ENCODE measurements at places on chromosomes 2 and 18.
A peak's percentile ranks its signal among the peaks of the same experiment; 100 is the strongest.

- DNase-seq, result no peak
Measured at GRCh38 chr2:199907008-199907714, 3.9 kb upstream of the C2orf69 start.

DNA sequence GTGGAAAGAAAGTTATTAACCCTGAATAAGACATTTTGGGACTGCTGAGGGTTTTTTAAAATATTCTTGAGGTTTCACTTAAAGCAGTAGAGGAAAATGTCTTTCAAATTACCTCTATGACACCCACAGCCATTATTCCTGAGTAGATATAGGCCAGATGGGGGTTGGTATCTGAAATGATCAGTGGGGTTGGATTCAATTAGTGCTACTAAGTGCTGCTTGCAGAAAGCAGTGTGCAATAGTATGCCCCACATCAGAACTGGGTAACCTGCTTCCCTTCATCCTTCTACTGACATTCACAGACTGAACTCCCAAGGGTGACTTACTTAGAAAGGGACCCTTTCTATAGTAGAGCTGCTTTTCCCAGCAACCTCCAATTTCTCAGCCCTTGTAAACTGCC lies 7.3 kb upstream of the ETAA1 start:
- DNase-seq, result no peak

GRCh38 chr2:226079196-226079595 lies 679.7 kb downstream of the NYAP2 start:
- DNase-seq, result no peak

DNA sequence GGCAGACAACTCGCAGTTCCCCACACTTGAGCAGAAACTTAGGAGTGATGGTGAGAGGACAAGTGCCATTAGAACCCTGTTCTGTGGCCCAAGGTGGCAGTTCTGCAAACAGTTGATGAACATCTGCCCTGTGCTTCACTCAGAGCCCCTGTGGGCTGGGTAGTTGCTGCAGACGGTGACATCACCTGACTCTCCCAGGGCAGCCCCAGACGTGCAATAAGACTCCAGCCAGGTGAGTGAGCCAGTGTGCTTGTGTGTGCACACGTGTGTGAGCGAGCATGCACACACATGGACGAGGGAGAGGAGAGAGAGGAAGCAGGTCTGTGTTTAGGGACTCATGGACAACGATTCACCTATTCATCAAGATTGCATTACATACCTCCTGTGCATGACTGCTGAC lies 136.0 kb upstream of the GLI2 start:
- DNase-seq, result no peak

GRCh38 chr2:33765122-33765521 lies 166.0 kb upstream of the FAM98A start:
- no peak for DNase-seq

DNA sequence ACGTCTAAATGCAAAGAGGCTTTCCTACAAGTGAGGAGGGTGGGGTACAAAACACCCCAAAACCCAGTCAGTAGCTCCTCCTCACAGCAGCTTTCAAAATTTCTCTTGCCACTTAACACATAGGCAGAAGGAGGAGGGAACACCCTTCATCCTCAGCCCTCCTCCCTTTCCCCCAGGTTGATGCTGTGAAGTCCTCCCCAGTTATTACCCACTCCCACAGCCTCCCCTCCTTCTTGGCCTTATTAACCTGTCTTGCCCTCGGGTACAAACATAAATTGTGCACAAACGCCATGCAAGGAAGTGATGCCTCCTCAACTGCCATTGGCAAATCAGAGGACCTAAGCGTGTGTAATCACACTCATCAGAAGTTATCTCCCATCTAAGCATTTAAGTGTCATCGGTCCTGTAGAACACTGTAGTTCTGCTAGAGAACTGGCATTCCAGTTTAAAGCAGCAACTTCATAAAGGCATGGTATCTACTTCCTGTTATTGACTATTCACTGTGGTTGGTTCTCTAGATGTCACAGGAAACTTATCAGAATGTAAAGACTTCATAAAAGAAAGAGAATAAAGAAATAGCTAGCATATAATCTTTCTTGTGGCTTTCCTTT lies at the start of gene DSC1:
TSS of gene DSC1 (minus strand) at position 32 of the 611 bp plus-strand sequence. CDS start 262 bp downstream, outside the sequence.
- no peak for DNase-seq

GRCh38 chr2:38829971-38830370 lies 45.8 kb downstream of the DHX57 start:
- no peak for DNase-seq

DNA sequence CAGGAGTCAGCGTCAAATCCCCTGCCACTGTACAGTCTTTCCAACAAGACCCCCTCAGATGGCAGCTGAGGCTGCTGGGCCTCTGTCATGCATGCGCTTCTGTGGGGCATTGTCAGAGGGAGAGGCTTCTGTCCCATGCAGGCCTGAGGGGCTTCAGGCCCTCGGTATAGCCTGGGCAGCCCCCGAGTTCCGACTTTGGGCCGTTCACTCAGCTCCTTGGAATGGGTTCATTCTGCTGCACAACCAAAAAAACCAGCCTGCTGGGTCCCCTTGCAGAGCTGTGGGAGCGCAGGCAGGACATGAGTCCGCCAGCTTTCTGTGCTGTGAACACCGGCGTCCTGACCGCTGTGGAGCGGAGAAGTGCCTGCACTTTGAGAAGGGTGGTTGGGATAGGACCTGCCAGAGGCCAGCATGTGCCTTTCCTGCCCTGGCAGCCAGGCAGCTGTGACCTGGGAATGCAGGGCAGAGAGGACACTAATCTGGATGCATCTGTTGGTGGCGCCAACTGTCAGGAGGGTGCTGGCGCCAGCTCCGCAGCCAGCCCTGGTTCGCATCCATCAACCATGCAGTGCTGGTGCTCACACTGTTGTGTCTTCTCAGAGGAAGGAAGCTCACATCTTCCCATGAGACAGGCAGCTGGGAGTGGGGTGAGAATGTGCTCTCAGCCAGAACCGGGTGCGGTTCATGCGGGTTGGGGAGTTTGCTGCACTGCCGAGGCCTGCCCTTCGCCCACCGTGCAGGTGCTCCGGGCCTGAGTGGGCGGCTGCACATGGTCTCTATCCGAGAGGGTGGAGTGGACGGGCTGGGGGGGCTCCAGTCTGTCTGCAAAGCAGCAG lies 14.3 kb downstream of the ARHGEF4 start:
- no peak for DNase-seq

- peak; percentile 46 for DNase-seq
Measured at GRCh38 chr18:23422751-23423418, 30.2 kb upstream of the RIOK3 start.

GRCh38 chr2:230360028-230360427 lies 33.0 kb downstream of the SP140L start:
- no peak for DNase-seq

GRCh38 chr2:190718652-190719526 lies 70.0 kb downstream of the NAB1 start:
- DNase-seq, result peak; percentile 77

DNA sequence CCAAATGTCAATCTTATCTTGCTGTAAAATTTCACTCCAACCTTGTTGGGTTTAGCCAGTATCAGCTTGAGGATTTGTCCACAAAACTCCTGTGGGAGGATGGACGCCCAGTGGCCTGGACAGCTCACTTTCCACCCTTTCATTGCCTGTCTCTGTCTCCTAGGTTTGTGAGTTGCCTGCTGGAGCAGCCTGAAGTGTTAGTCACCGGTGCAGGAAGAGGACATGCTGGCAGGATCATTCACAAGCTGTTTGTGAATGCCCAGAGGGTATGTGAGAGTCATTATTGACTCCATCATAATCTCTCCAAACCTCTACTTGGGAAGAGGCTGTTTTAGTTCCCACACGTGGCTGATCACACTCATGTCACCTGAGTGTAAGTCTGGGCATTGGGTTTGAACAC lies 112.3 kb downstream of the RAB3GAP1 start:
- peak; percentile 53 for DNase-seq

DNA sequence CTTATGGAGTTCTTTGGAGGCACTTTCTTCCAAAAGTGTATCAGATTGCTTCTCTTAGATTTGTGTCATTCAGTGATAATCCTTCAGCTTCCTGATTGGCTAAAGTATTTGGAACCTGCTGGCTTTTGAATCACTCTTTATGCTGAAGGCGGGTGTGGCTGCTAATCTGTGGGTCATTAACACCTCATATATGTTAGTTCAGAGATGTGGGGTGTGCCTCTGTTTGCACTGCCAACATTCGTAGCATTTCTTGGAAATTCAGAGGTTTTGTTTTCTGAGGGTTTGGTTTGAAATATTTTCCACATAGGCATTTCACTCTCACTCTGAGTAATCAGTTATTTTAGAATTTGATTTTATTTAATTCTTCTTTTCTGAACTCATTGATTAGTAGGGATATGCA lies 1604.4 kb upstream of the ACVR2A start:
- no peak for DNase-seq

GRCh38 chr2:69345434-69345833 lies 41.6 kb downstream of the GFPT1 start:
- no peak for DNase-seq

GRCh38 chr18:53799134-53799533 lies 425.3 kb downstream of the MBD2 start:
- no peak for DNase-seq

DNA sequence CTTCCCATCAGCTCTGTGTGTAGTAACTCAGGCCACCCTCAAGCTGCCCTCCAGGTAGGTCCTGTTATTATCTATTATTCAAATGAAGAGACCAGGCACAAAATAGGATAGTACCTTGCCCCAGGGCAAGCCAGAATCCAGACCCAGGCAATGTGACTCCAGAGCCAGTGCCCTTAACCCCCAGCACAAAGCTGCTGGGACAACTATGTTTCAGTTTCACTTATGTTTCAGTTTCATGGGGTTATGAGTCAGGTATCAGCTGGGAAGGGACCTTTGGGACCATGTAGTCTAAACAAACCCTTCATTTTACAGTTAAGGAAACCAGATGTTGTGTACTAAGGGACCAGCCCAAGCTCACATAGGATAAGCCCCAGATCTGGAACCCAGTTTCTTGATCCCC lies 10.0 kb downstream of the HK2 start:
- no peak for DNase-seq

- DNase-seq, result no peak
Measured at GRCh38 chr2:108262036-108262435, 22.3 kb downstream of the SULT1C3 start.

DNA sequence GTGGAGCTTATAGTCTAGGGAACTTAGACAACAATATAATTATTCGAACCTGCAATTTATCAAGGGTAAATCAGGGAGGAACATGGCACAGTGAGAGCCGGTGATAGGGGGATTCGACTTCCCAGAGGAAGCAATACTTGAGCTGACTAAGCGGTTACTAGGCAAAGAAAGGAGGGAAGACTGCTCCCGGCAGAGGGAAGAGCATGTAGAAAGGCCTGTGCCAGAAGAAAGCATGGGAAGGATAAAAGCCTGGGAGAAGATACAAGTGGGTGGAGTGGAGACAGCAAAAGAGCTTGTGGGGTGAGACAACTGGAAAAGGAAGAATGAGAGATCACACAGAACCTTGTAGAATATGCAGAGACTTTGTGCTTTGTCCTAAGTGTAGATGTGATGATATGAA lies 93.3 kb downstream of the MARCHF4 start:
- DNase-seq, result no peak

DNA sequence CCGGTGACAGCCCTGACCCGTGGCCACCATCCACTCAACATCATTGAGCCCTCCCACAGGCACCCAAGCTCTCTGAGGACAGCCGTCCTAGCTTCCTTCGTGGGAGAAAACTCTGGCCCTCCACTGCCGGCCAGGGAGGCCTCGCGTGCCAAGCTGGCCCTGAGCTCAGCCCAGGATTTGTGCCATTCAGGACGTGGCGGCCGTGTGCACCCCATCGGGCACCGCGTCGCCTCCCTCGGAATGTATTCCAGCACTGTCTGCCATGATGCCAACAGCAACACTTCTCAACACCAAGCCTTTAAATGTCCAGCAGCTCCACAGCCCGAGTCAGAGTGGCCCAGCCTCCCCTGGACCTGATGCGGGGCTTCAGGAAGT lies 35.7 kb downstream of the ZNF516 start:
- DNase-seq, result no peak

DNA sequence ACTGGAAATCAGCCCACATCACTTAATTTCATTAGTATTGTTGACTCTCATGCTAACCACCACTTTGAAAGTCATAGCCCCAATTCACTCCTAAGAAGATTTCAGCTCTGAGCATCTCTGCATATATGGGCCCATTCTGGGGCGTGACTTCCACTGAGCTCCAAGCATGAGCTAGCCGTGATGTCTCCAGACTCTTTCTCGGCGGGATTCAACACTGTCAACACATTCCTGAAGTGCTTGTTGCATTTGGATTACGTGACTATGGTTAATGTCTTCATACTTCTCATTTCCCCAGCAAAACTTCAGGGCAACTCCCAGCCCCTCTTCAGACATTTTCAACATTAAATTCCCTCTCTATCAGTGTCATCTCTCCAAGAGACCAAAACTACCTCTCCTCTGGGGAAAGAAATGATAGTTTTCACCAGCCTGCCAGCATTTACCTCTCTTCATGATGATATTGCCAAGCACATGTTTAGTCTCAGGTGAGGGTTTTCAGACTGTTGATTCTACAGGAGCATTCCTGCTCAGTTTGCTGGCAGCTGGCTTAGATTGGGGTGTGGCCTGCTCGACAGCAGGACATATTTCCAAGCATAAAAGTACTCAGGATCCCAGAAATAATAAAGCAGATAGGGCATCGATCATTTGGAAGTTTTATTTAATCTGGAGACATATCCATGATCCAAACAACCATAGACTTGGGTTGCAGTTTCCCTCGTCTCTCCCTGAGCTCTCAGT lies 81.7 kb downstream of the FEZ2 start:
- DNase-seq, result no peak

DNA sequence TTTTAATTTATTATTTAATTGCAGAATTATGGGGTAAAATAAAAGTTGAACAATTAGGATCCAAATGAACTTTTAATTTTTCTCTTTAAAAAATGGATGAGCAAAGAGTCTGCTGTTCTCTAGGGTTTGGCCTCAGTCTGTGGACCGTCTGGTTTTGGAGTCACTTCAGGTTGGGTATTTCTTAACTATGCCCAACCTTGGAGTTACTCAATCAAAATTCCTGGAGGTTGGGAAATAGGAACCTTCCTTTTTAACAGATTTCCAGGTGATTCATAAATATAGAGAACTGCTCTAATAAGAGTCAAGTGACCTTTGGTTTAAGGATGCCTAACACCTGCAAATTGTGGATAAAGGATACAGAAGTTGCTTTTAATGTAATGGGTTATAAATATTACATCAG lies 241.5 kb upstream of the GCFC2 start:
- DNase-seq, result no peak

GRCh38 chr2:64945973-64946768 lies 43.0 kb upstream of the SLC1A4 start:
- no peak for DNase-seq

GRCh38 chr2:218024871-218025270 lies 22.1 kb upstream of the TNS1 start:
- DNase-seq, result no peak

GRCh38 chr18:61394983-61395382 lies 61.8 kb downstream of the CDH20 start:
- no peak for DNase-seq

GRCh38 chr2:70643715-70644114 lies 90.1 kb upstream of the TGFA start:
- no peak for DNase-seq

- DNase-seq, result peak; percentile 71
Measured at GRCh38 chr2:47488870-47489584, 86.1 kb downstream of the MSH2 start.

DNA sequence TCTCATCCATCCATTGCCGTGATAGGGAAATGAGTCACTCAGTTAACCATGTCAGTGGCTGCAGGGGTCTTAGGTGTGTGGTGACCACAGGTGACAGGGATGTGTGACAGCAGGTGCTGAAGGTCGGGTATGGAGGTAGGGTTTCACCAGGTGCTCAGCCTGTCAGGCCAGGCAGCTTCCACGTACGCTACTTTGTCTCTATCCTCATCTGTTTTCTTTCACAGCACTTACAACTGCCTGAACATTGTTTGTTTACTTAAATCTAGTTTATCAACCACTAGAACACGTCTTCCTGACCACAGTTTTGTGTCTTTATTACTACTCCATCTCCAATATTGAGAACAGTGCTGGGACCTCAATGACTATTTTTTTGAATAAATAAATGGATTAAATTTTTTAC lies 11.4 kb upstream of the UXS1 start:
- DNase-seq, result no peak

Measured in HS-5 (cell line).